ENCODE measurements at places on chromosomes 1 and 21. TPM values are rescaled to one million over a fixed set of nuclear protein-coding genes. Genes with fewer than 3 reads are reported as not detected.

Gene CHODL
- total RNA-seq, result 0.14 TPM

Gene KIF21B
- 1.2 TPM for total RNA-seq

Gene CXADR
- total RNA-seq, result 3.1 TPM

Gene ZNF670
- 3.7 TPM for total RNA-seq

DNA sequence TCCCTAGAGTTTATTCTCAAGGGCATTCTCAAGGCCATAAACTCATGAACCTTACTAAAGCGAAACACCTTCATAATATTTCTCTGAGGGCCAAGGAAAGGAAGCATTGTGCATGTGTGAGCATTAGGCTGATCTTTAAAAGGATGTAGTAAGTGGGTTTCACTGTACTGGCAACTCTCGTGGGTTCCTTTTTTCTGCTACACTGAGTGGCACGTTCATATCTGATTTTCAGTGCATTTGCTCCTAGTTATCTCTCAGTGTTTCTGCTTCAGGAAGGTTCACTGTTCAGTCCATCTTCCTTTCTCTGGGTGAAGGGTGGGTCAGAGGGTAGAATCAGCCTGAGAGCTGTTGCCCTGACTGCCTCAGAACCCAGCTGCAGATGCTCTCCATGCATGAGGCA lies 192.8 kb upstream of the ADGRL2 start:
- H3K27me3 ChIP-seq, result no peaks in the 10 kb centered on the region
- H3K4me3 ChIP-seq, result no peak overlapping the region
- no peak for DNase-seq

- H3K4me3 ChIP-seq, result no peak overlapping the region
- H3K36me3 ChIP-seq, result no peaks in the 10 kb centered on the region
- H3K27me3 ChIP-seq, result peaks cover 17% of the 10 kb centered on the region
Measured at GRCh38 chr1:110174961-110175360, 24.7 kb downstream of the SLC6A17 start.

- H3K4me3 ChIP-seq, result no peak overlapping the region
- H3K27me3 ChIP-seq, result no peaks in the 10 kb centered on the region
- no peak overlapping the region for H3K27ac ChIP-seq
- no peak for DNase-seq
- H3K4me1 ChIP-seq, result peaks cover 23% of the 10 kb centered on the region
Measured at GRCh38 chr1:207308451-207309190, 12.9 kb upstream of the CD55 start.

- no peaks in the 10 kb centered on the region for H3K27me3 ChIP-seq
- H3K4me1 ChIP-seq, result peaks cover 7% of the 10 kb centered on the region
- peak overlapping the region; percentile 11 for H3K4me3 ChIP-seq
- DNase-seq, result peak; percentile 38
Measured at GRCh38 chr1:16026723-16027484, 5.1 kb downstream of the CLCNKA start.

GRCh38 chr1:169928438-169929209 lies 34.9 kb upstream of the SCYL3 start:
- H3K27ac ChIP-seq, result no peak overlapping the region
- H3K36me3 ChIP-seq, result no peaks in the 10 kb centered on the region
- H3K4me1 ChIP-seq, result no peaks in the 10 kb centered on the region
- DNase-seq, result no peak
- H3K27me3 ChIP-seq, result no peaks in the 10 kb centered on the region

GRCh38 chr1:171188388-171189266 lies 3.5 kb downstream of the FMO2 start:
- no peak overlapping the region for H3K4me3 ChIP-seq
- no peaks in the 10 kb centered on the region for H3K27me3 ChIP-seq
- peak; percentile 54 for DNase-seq
- H3K36me3 ChIP-seq, result no peaks in the 10 kb centered on the region
- H3K27ac ChIP-seq, result no peak overlapping the region

DNA sequence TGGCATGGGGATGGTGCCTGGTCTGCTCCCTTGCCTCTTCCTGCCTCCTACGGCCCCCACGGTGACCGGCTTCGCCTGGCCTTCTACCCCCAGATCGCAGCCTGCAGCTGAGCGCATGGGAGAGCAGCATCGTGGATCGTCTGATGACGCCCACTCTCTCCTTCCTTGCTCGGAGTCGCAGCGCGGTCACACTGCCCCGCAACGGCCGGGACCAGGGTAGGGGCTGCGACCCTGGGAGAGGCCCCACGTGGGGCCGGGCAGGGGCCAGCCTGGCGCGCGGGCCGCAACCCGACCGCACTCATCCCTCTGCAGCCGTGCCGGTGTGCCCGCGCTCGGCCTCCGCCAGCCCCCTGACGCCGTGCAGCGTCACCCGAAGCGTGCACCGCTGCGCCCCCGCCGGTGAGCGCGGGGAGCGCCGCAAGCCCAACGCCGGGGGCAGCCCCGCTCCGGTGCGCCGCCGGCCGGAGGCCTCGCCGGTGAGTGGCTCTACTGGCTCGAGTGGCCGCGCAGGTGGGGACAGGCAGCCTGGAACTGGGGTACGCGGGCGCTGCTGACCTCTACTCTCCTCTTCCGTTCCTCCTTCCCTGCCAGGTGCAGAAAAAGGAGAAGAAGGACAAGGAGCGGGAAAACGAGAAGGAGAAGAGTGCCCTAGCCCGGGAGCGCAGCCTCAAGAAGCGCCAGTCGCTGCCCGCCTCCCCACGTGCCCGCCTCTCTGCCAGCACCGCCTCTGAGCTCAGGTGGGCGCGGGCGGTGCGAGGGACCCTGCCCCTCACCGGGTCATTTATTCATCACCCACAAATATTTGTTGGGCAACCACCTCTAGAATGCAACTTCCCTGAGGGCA lies 20.4 kb downstream of the MAP7D1 start:
- H3K4me3 ChIP-seq, result no peak overlapping the region
- no peaks in the 10 kb centered on the region for H3K27me3 ChIP-seq

DNA sequence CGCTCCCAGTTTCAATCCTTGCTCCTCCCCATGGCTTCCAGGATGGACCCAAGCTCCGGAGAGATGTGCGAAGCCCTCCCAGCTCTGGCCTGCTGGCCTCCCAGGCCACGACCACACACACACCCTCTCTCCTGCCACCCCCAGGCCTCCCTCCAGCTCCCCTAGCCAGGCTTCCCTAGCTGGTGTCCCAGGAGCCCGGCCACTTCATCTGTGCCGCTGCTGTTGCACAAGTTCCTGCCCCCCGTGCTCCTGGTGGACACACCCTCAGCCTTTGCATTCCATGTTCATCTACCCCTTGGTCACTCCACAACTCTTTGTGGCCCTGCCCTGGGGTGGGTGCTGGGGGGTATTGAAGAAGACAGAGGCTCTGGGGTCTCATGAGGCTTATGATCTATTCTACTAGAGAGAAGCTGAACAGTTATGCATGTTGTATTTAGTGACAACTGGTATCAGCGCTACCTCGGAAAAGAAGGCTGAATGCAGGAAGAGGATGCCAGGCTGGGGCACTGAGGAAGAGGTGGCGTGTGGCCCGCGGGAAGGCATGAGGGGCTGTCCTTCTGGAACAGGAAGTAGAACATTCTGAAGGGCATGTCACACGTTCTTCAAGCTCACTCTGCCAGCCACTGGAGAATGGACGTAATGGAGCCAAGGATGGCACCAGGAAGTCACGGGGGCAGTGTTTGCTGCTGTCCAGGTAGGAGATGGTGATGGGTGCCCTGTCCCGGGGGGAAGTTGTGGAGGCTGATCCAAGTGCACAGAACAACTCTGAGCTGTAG lies 172.4 kb downstream of the PSMG1 start:
- peak; percentile 42 for DNase-seq
- peaks cover 10% of the 10 kb centered on the region for H3K4me1 ChIP-seq
- no peaks in the 10 kb centered on the region for H3K27me3 ChIP-seq
- H3K4me3 ChIP-seq, result no peak overlapping the region
- H3K36me3 ChIP-seq, result no peaks in the 10 kb centered on the region
- H3K27ac ChIP-seq, result no peak overlapping the region

DNA sequence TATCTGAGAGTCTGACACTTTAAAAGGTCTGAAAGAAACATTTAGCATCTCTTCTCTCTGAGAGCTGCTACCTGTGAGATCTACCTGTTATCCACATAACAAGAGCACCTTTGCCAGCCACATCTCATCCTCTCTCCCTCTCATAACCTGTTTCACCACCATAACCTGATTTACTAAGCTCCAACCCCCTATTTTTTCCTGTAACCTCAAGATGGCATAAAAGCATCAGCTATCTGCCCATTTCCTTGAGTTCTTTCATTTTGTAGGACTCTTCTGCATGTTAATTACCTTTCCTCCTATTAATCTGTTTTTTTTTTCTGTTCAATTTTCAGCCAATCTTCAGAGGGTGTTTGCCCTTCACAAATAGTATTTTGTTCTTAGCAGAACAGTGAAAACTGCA lies 136.5 kb upstream of the KCNK1 start:
- H3K4me1 ChIP-seq, result no peaks in the 10 kb centered on the region
- no peak overlapping the region for H3K4me3 ChIP-seq
- no peaks in the 10 kb centered on the region for H3K27me3 ChIP-seq
- no peak overlapping the region for H3K27ac ChIP-seq
- no peak for DNase-seq

Measured in adrenal gland (tissue), 19 donors.